ENCODE measurements at places on chromosomes 3 and 15.

- DNase-seq, result no peak
These were observed 15.3 kb upstream of the NRROS start for GRCh38 chr3:196624067-196624790.

DNA sequence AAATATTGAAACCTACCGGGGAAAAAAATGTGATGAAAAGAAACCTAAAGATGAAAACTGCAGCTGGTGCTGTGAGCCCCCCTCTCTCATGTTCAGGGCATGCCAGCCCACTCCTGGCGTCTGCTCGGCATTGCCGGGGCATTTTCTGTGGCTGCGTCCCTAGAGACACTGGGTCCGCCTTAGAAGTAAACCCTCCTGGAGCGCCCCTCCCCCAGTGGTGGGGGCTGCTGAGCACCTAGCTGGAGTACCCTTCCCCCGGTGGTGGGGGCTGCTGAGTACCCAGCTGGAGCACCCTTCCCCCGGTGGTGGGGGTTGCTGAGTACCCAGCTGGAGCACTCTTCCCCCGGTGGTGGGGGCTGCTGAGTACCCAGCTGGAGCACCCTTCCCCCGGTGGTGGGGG lies 24.5 kb upstream of the GABRA5 start:
- no peak for DNase-seq

DNA sequence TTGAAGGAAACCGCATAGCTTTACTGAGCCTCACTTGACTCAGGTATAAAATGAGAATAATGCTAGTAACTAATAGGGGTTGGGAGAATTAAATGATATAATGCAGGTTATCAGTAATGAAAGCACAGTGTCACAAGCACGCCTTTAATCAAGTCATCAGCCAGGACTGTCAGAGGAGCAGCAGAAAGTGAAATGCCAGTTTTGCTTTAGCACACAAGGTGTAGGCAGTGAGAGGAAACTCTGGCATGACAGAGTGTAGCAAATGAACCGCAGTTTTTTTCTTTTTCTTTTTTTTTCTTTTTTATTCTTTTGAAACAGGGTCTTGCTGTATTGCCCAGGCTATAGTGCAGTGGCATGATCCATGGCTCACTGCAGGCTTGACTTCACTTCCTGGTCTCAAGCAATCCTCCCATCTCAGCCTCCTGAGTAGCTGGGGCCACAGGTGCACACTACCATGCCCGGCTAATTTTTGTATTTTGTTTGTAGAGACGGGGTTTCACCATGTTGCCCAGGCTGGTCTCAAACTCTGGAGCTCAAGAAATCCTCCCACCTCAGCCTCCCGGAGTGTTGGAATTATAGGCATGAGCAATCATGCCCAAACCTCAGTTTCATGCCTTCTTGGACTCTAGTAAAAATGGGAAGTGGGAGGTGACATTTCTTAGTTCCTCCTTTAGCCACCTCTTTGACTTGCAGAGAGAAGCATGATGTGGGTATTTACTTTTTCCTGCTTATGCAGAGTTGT lies 9.7 kb upstream of the SCAANT1 start:
- DNase-seq, result no peak

DNA sequence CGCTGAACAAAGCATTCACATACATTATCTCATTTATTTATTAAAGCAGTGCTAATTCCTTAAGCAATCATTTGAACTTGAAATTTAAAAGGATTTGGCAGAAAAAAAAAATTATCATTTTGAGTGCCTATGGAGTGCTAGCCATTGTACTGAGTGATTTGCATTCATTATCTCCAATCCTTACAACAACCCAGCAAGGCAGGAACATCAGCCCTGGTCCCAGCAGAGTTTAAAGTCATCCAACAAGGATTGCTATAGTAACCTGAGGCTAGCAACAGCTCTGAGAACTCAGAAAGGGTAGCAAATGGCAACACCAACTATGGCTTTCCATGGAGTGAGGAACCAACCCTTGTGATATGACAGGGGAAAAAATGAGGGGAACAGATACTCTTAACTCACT lies 237.6 kb upstream of the SETMAR start:
- DNase-seq, result no peak

DNA sequence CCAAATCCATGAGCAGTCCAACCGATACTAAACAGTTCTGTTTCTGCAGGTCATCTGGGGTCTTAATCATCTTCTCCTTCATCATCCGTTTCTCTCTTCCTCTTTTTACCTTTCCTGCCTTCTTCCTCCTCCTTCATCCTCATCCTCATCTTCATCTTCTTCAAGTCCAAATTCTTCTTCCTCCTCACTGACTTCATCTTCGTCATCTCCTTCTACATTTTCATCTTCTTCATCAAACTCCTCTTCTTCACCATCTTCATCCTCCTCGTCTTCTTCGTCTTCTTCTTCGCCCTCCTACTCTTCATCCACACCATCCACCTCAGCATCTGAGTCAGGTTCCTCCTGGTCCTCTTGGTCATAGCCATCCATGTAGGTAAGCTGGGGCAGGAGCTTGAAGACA lies 14.2 kb upstream of the COMMD4 start:
- no peak for DNase-seq

DNA sequence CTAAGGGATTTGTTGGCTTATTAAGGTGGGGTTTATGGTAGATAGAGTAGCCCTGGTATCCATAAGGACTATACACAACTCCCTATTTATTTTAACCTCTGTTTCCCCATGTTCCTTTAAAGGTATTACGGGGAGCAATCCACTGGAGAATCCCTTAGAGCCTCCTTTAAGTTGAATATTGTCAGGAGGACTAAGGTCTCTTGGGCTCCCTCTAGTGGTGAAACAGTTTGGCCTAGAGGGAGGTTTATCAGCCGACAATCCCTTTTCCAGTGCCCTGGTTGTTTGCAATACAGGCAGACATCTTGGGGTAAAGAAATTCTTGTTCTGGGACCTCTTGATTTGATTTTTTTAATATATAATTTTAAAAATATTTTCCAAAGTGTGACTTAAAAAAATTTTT lies 12.9 kb downstream of the OPA1 start:
- DNase-seq, result peak; percentile 69

DNA sequence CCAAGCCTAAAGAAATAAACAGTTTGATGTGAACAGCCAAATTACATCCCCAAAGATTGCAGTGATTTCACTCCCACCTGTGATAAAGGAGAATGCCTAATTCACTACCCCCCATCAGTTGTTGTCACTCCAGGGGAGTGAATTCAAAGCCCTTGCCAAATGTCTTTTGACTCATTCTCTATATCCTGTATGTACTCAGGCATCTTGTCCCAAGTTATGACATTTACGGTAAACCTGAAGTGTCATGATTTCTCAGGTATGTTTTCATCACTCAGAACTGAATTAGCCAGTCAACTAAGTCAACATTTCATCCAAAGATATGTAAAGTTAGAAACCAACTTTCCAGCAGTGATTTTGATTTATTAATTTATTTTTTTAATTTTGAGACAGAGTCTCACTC lies 22.0 kb upstream of the HERC1 start:
- DNase-seq, result no peak

DNA sequence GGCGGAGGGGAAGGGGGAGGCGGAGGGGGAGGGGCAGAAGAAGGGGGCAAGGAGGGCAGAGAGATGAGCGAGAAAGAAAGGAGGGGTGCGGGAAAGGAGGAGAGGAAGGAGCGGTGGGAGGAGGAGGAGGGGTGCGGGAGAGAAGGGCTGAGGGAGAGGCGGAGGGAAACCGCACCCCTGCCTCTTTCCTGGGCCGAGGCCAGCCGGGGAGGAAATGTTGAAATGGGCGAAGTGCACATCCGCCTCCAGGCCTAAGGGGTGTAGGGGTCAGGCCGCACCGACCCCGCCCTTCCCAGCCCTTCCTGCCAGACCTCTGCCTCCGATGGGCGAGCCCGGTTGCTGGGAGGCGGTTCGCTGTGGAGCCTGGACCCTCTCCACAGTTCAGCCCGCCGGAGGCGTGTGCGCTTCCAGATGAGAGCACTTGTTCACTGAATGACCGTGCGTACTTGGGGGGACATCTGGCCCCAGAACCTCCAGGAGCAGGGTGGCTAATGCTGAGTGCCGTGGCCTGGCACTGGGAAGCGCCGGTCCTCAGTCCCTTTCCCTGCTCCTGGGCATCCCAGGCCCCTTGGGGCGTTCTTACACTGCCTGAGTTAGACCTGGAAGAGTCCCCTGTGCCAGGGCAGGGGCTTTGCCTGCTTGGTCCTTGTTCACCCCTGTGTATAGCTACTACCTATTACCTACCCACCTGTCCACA lies 110.3 kb upstream of the KLF13 start:
- DNase-seq, result peak; percentile 87

DNA sequence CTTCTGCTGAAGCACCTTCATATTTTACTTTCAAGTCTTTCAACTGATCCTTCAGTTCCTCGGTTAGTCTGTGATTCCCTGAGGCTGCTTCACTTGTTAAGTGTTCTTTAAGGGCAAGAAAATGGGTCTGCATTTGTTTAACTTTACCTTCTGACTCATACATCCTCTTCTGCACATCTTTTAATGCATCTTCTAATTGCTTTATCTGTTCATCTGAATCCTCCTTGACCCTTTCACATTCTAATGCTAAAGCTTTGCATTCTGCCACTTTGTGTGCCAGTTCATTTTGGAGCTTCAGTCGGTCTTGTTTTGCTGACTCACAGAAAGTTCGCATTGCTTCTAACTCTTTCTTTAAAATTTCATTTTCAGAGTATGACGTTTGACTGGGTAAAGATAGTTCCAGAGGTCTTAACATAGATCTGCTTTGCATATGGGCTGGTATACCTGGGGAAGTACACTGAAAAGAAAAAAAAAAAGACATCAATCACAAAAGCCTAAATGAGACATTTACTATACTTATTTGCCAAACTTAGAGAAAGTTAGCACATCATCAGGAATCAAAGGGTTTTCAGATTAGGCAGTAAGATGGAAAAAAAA lies 94.3 kb downstream of the UACA start:
- DNase-seq, result no peak

DNA sequence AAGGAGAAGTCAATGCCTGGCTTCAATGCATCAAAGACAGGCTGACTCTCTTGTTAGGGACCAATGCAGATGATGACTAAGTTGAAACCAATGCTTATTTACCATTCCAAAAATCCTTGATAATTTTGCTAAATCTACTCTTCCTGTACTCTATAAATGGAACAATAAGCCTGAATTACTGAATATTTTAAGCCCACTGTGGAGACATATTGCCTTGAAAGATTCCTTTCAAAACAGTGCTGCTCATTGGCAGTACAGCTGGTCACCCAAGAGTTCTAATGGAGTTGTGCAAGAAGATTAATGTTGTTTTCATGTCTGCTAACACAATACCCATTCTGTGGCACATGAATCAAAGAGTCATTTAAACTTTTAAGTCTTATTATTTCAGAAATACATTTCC lies 181.0 kb upstream of the CBLB start:
- DNase-seq, result no peak

Data from islet precursor cell (in vitro differentiated cells).